Lung (tissue), 17 donors: ENCODE measurements at places on chromosomes 3 and 15. TPM values are rescaled to one million over a fixed set of nuclear protein-coding genes. Genes with fewer than 3 reads are reported as not detected.
A peak's percentile ranks its signal among the peaks of the same experiment; 100 is the strongest.

COL6A5 gene
- 9.4 TPM for total RNA-seq

RHOV gene
- total RNA-seq = 2.1 TPM

DNA sequence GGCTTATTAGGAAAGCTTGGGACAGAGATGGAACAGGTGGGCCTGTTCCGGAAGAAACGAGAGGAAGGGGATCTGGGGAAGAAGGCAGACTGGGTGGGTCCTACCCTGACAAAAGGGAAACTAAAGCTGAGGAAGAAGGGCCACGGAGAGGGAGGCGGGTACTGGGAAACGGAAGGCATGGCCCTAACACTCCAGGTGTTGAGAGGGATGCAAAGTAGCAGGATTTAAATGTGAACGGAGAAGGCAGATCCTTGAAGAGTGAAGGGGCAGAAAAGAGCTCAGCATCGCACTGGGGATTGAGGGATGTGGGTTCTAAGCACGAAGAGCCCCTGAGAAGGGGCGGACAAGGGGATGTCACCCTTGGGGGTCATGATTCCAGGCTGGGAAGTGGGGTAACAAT lies 735 bp downstream of the STIMATE start:
- DNase-seq = no peak
- no peaks in the 10 kb centered on the region for H3K27me3 ChIP-seq
- peak overlapping the region; percentile 56 for H3K4me3 ChIP-seq
- H3K4me1 ChIP-seq = peaks cover 10% of the 10 kb centered on the region

DNA sequence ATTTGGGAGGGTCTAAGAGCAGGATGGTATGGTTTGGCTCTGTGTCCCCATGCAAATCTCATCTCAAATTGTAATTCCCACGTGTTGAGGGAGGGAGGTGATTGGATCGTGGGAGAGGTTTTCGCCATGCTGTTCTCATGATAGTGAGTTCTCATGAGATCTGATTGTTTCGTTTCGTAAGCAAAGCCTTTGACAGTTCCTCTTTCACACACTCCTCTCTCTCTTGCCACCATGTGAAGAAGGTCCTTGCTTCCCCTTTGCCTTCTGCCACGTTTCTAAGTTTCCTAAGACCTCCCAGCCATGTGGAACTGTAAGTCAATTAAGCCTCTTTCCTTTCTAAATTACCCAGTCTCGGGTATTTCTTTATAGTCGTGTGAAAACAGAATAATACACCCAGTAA lies 553.7 kb downstream of the TAFA4 start:
- H3K27ac ChIP-seq = no peak overlapping the region
- H3K36me3 ChIP-seq = no peaks in the 10 kb centered on the region
- no peaks in the 10 kb centered on the region for H3K27me3 ChIP-seq
- H3K4me3 ChIP-seq = no peak overlapping the region
- no peaks in the 10 kb centered on the region for H3K4me1 ChIP-seq
- DNase-seq = no peak

DNA sequence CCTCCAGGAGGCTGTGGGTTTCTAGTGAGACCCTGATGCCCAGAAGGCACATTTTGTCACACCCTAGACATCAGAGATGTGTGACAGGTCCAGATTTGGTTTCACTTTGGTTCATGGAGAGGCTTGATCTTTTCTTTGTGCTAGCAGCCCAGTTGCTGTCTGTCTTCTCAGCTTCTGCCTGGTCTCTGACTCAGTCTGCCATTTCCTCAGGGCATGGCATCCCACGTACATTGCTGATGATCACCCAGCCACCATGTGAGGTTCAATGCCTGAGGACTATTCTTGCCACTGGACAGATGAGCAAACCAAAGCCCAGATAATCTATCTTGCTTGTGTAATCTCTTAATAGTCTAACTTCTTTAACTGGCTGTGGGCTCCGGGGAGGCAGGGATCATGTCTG lies 144.9 kb upstream of the MRPS22 start:
- no peaks in the 10 kb centered on the region for H3K4me1 ChIP-seq
- no peaks in the 10 kb centered on the region for H3K36me3 ChIP-seq
- H3K27ac ChIP-seq = no peak overlapping the region
- no peak overlapping the region for H3K4me3 ChIP-seq

- H3K4me3 ChIP-seq = no peak overlapping the region
- no peak for DNase-seq
- H3K36me3 ChIP-seq = no peaks in the 10 kb centered on the region
Measured at GRCh38 chr15:63373330-63373729, 8.3 kb downstream of the CA12 start.
